ENCODE measurements at places on chromosomes 5 and 9. TPM values are rescaled to one million over a fixed set of nuclear protein-coding genes. Genes with fewer than 3 reads are reported as not detected.

GRCh38 chr9:123335193-123335985 is 20.6 kb upstream of the CRB2 start:
- no peak for DNase-seq

GRCh38 chr5:72508241-72509170 is 1.3 kb upstream of the ZNF366 start:
- DNase-seq: no peak

DNA sequence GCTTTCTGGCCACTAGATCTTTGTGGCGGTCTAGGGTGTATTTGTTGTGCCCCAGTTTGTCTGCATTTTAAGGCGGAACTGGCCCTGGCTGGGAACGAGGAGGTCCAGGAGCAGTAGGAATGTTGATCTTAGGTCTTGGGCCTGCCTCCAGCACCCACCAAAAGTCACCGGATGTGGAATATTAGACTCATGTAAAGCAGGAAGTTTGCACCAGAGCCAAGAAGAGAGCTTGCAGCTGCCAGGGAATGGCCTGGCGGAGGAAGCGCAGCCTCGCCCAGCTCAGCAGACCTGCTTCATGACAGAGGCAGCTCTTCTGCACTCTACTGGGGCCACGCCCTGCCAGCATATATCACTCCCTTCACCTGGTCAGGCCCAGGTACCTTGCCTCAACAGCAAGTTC is 3.3 kb downstream of the GPX3 start:
- peak; percentile 93 for DNase-seq

Gene SARDH
- 1.8 TPM for total RNA-seq

GRCh38 chr5:38655691-38656090 is 99.2 kb upstream of the LIFR start:
- no peak for DNase-seq

- no peak for DNase-seq
Observed at GRCh38 chr5:68739752-68740151, 354.1 kb upstream of the SLC30A5 start.

Gene COMMD10
- 35.9 TPM for total RNA-seq

- DNase-seq: peak; percentile 86
Observed at GRCh38 chr9:132268725-132269352, 85.9 kb downstream of the SETX start.

- no peak for DNase-seq
Observed at GRCh38 chr5:167352801-167353200, 938.6 kb upstream of the WWC1 start.

Gene RANBP17
- total RNA-seq: 24.3 TPM

- no peak for DNase-seq
Observed at GRCh38 chr5:66906021-66906420, 290.6 kb downstream of the CD180 start.

Gene GDF9
- total RNA-seq: 0.51 TPM

- DNase-seq: peak; percentile 87
Observed at GRCh38 chr9:129320575-129321285, 142.7 kb upstream of the IER5L start.
